ENCODE measurements at places on chromosomes 4 and X.
A peak's percentile ranks its signal among the peaks of the same experiment; 100 is the strongest.

DNA sequence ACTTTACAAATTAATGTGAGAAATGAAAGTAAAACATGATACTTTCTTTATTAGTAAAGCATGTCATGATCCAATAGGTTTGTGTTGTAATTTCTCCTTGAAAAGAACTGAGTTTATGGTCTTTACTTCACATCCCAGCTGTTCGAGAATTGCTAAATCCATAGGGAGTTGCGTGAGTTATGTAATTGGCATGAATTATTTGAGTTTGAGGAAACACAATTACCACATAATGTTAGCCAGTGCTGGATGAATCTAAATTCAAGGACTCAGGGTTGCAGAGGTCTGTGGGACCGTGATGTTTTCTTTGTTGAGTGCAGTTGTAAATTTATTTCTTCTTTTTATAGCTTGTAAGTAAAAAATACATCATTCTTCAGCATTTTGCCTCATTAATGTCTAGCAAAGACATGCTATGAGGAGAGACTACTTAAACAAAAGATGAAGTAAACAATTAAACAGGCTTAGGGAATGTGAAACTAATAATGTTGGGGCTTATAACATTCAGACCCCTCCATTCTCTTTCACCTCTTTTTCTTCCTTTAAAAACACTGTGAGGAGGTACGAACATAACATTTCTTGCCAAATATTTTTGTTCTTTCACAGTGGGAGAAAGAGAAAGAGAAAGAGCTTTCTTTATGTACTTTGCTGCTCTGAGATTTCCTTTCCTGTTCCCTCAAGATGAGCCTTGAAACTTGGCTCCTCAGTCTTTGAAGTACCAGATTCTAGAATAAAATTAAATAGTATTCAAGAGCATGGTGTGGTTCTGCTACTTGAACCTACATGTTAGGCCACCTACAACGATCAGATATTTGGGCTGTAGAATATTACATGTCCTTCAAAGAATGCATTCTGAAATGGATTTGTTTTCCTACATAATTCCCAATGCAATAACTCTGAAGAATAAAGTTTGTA lies 159.6 kb upstream of the ANK2 start:
- DNase-seq = no peak

- DNase-seq = no peak
Observed at GRCh38 chr4:163755013-163755412, 260.5 kb downstream of the TMA16 start.

GRCh38 chr4:42646013-42646784 lies 10.7 kb downstream of the ATP8A1 start:
- DNase-seq = no peak

DNA sequence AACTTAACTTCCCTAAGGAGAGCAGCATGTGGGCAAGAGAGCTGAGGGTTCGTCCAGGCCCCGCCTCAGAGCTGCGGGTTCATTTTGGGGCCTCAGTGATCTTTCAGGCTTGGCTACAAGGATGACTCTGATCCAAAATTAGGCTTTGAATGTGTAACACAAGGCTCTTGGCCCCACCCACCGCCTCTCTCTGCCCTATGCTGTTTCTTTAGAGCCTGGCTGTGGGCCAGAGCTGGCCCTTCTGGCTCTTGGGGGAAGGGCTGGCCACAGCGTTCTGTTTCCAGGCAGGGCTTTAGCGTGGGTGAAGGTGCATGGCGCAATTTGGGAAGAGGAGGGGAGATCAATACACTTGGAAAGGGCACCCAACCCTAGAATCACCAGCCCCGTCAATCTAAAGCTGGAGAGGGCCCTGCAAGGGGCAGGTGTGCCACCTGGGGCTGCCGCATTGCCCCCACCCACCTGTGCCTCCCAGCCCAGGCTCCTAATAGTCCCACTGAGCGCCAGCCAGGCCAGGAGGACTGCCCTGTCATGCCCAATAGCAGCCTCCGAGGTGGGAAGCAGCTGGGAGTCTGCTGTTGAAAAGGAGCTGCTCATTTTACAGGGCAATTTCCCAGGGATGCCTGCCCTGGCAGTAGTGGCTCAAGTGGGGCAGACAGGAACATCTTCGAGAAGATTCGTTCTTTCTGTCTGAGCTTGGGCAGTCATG lies 84.5 kb upstream of the MAML3 start:
- no peak for DNase-seq

- DNase-seq = peak; percentile 20
Observed at GRCh38 chrX:71619193-71619592, 882 bp upstream of the CXCR3 start.

GRCh38 chrX:74449322-74449936 lies 28.1 kb downstream of the SLC16A2 start:
- no peak for DNase-seq

GRCh38 chr4:129364747-129365452 lies 268.9 kb downstream of the C4orf33 start:
- DNase-seq = no peak

GRCh38 chr4:76616526-76616925 lies 181.5 kb downstream of the SHROOM3 start:
- no peak for DNase-seq

All from stimulated activated CD8-positive, alpha-beta memory T cell treated with anti-CD3 and anti-CD28 coated beads, Interleukin-12 subunit alpha, Interleukin-12 subunit beta, amount 100 ng/mL, for 1 hour (primary cell).